ENCODE measurements at places on chromosomes 16 and 17.
A peak's percentile ranks its signal among the peaks of the same experiment; 100 is the strongest.

- no peak for DNase-seq
Observed at GRCh38 chr16:23861874-23862273, 26.1 kb downstream of the PRKCB start.

DNA sequence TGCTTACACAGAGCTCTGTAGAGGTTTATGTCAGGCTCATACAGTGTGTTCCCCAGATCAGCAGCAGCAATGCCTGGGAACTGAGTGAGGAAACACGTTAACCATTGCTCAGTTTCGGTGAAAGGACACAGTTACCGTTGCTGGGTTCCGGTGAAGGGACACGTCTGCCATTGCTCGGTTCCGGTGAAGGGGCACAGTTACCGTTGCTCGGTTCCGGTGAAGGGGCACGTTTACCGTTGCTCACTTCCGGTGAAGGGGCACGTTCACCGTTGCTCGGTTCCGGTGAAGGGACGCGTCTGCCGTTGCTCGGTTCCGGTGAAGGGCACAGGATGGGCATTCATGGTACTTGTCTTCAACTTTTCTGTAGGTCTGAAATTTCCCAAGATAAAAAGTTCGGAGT is 81.7 kb downstream of the MRM3 start:
- DNase-seq = no peak

GRCh38 chr17:55774846-55775271 is 24.0 kb downstream of the PCTP start:
- no peak for DNase-seq

DNA sequence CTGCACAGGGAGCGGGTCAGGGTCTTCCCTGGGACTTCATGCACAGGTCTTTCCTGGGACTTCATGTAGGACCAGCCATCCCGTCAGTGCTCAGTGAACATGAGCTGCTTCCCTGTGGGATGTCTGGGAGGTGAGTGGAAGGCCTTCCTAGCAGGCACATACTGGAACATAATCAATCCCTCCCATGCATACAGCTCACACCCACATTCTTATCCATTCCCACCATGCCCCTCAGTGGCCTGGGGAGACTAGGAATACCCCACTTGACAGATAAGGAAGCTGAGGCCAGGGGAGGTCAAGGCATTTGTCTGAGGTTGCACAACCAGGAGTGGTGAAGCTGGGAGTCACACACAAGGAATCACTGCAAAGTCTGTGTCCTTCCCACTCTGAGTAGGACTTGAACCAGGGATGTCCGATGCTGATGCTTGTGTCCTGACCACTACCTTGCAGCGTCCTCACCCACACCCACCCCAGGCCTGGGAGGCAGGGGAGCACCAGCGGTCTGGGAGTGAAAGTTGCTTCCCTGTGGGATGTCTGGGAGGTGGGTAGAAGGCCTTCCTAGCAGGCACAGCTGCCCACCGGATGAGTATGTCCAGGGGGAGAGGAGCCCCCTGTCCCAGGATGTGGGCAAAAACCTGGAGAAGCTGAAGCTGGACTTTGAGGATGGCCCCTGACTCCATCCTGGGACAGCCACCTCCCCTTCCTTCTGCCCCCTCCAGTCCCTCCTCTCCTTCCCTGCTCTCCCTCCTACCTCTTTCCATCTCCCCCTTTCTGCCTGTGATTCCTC is 1.0 kb upstream of the NLRC5 start:
- no peak for DNase-seq

- DNase-seq = no peak
Observed at GRCh38 chr17:49687878-49688491, 10.1 kb upstream of the SPOP start.

- DNase-seq = peak; percentile 69
Observed at GRCh38 chr16:53509906-53510703, 7.1 kb upstream of the AKTIP start.

DNA sequence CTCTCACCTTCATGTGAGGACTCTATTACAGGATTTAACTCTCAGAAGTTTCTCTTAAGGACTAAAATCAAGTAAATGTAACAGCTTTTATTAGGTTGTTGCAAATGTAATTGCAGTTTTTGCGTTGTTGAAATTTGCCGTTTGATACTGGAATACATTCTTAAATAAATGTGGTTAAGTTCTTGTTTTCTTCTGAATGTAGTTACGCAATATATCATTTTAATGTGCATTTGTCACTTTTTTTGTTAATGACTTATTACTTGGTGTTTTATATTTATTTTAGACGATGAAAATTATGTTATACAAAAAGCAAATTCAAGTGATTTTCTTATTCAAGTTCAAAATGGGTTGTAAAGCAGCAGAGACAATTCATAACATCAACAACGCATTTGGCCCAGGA is 76.3 kb downstream of the TTC19 start:
- DNase-seq = no peak

- no peak for DNase-seq
Observed at GRCh38 chr17:32567086-32567485, 80.3 kb downstream of the CDK5R1 start.

- no peak for DNase-seq
Observed at GRCh38 chr17:64166876-64167275, 36.9 kb upstream of the ERN1 start.

DNA sequence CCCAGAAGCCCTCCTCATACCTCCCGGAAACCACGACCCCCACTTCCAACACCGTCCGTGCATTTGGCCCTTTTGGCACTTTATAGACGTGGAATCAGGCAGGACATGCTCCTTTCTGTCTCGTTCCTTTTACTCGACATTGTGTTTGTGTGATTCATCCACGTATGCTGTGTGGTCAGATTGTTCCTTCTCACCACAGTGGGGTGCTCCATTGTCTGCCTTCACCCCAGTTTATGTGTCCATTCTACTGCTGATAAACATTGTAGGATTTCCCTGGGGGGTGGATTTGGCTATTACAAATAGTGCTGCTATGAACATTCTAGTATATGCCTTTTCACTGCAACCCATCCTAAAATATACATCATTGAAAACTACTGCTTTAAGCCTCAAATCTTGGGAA is 28.9 kb upstream of the RPH3AL start:
- DNase-seq = peak; percentile 24

DNA sequence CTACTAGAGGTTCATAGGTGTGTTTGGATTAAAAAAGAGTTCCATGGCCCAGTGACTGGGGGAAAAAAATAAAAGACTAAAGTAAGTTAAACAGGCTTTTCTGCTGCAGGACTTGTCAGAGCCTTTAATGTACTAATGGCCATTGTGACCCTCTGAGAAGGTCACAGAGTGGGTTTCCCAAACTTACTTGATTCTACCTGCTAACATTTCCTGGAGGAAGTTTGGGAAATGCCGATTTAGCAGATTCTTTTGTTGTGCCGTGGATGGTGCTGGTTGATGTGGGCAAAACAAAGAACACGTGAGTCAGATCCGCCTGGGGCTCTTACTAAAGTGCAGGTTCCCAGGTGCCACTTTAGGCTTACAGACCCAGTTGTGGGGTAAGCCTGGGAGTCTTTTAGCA is 13.6 kb upstream of the STH start:
- DNase-seq = no peak

DNA sequence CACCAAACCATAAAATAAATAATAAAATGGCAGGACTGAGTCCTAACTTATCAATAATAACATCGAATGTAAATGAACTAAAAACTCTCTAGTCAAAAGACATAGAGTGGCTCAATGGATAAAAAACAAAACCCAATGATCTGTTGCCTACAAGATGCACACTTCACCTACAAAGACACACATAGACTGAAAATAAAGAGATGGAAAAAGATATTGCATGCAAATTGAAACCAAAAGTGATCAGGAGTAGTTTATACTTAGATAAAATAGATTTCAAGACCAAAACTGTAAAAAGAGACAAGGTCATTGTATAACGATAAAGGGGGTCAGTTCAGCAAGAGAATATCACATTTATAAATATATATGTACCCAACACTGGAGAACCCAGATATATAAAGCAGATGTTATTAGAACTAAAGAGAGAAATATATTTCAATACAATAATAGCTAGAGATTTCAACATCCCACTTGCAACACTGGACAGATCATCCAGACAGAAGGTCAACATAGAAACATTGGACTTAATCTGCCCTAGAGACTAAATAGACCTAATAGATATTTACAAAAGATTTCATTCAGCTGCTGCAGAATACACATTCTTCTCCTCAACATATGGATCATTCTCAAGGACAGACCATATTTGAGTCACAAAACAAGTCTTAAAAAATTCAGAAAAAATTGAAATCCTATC is 29.8 kb downstream of the SLC47A2 start:
- no peak for DNase-seq

Measured in RKO (cell line).